ENCODE measurements at places on chromosomes 7 and 10.

DNA sequence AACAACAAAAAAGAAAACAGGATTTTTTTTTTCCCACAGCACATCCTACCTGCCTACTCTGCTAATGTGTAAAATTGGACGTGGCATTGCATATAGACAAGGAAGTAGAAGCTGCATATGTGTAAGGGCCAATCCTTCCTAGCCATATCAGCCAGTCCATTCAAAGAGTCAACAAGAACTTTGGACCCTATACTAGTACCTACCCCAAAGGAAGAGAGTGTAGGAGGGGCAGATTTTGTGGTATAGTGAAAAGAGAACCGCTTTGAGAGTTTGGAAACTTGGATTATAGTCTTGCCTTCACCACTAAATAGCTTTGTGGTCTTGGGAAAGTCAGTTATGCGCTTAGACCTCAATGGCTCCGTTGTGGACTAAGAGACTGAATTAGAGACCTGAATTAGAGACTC lies 12.1 kb upstream of the MCU start:
- DNase-seq: no peak

- DNase-seq: no peak
Observed at GRCh38 chr7:36298106-36298505, 91.6 kb upstream of the ANLN start.

DNA sequence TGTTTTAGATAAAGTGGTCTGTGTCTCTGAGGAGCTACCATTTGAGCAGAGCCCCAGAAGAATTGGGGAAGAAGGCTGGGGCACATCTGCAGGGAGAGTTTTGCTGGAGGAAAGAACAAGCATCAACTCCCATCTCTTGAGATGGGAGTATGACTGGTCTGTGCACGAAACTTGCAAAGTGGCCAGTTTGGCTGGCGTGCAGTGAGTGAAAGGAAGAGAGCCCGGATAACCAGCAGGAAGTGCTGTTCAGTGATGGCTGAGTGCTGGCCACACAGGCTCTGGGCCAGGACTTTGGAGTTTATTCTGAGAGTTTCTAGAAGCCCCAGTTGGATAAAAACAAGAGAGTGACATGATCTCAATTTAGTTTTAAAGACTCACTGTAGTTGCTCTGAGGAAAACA lies 34.4 kb upstream of the SVIL start:
- no peak for DNase-seq

GRCh38 chr7:92766461-92767003 lies 69.8 kb downstream of the CDK6 start:
- DNase-seq: no peak

DNA sequence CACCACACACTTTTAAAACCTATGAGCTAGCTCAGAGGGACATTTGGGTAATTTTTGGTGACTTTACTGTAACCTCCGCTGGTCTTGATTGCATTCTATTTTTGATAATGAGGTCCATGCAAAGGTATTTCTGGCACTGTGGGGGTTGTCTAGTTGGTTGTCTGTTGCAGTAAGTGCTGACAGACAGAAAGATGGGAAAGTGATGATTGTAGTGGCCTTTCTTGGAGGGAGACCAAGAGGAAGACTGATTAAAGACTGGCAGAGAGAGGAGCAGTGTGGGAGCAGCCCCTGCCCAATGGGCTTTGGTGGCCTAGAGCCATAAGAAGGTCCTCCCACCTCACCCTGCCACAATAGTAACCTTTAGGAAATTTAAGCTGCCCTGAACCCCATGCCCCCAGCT lies 173.4 kb upstream of the CTBP2 start:
- DNase-seq: no peak

DNA sequence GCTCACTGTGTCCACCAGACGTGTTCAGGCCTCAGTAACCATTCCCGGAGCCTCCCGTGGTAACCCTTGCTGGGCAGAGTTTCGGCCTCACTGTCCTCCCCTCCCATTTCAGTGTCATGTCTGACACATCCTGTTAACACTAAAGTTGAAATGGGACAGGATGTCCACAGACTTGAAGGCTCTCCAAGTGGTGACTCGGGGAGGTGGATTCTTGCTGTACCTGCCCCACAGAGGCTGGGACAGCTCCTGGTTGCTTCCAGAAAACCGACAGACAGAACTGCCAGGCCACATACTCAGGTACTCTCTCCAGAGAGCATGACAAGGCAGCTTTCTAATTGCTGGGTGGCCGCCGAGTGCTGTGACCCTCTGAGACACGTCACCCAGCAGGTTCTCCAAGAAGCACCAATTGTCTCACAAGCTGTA lies 17.9 kb upstream of the CYTH3 start:
- DNase-seq: no peak

- no peak for DNase-seq
Observed at GRCh38 chr7:131717181-131717580, 160.8 kb upstream of the PODXL start.

- no peak for DNase-seq
Observed at GRCh38 chr7:108091461-108091831, 38.7 kb downstream of the LAMB4 start.

GRCh38 chr10:71493741-71494140 lies 97.0 kb downstream of the CDH23 start:
- no peak for DNase-seq

GRCh38 chr10:110461530-110461929 lies 36.2 kb upstream of the DUSP5 start:
- DNase-seq: no peak
